ENCODE measurements at places on chromosomes 3 and 15.

DNA sequence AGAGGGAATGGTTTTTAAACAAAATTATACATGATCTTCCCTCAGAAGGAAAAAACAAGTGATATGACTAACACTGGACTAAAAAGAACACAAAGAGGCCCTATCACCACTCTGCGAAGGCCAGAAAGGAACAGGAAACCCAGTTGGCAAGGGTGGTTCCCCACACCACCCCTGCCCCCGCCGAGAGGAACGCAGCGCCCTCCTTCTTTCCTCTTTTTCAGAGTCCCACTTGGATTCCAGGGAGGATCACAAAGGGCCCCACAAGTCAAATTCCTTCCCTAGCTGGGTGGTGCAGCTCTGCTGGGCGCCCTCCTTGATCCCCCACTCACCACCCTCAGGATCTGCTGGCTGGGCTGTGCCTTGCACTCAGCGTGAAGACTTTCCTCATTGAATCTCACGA, 29.8 kb downstream of the PLA1A start:
- no peak for DNase-seq

- DNase-seq: no peak
Observed at GRCh38 chr3:177488740-177489139, 291.5 kb upstream of the TBL1XR1 start.

GRCh38 chr15:29081781-29082180, 187.8 kb downstream of the NSMCE3 start:
- no peak for DNase-seq

DNA sequence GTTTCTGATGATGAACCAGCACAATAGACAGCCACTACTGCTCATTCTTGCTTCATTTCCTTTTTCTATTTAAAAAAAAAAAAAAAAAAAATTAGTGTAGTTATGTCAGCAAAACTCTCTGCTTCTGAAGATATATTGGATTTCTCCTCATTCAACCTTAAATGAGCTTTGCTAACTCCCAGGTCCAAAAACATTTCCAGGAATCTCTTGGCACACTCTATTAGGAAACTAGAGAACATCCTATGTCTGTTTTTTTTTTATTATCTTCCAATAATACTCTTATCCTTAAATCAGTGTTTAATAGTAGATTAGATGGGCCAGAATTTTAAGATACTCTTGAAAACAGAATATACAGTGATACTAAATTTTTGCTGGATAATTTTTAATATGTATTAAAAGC, 398.0 kb downstream of the NAALADL2 start:
- DNase-seq: no peak

- no peak for DNase-seq
Observed at GRCh38 chr15:67828278-67828968, 3.1 kb downstream of the SKOR1 start.

- no peak for DNase-seq
Observed at GRCh38 chr3:69691860-69692259, 47.4 kb upstream of the MITF start.

DNA sequence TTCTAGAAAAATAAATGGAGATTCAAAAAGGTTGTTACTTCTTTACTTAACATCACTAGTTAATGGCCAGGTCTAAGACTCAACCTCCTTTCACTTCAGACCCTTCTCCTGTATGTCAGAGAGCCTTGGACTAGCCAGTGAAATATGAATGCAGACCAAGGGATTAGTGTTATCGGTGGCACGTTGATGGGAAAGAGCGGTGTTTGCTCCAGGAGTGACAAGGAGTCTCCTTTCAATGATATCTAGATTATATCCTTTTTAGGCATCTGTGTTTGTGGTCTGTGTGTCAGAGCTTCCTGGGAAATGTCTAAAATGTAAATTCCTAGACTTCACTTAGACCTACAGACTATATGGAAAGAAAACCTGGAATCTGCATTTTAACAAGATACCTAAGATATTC, 658.0 kb upstream of the KCNMB2 start:
- no peak for DNase-seq

DNA sequence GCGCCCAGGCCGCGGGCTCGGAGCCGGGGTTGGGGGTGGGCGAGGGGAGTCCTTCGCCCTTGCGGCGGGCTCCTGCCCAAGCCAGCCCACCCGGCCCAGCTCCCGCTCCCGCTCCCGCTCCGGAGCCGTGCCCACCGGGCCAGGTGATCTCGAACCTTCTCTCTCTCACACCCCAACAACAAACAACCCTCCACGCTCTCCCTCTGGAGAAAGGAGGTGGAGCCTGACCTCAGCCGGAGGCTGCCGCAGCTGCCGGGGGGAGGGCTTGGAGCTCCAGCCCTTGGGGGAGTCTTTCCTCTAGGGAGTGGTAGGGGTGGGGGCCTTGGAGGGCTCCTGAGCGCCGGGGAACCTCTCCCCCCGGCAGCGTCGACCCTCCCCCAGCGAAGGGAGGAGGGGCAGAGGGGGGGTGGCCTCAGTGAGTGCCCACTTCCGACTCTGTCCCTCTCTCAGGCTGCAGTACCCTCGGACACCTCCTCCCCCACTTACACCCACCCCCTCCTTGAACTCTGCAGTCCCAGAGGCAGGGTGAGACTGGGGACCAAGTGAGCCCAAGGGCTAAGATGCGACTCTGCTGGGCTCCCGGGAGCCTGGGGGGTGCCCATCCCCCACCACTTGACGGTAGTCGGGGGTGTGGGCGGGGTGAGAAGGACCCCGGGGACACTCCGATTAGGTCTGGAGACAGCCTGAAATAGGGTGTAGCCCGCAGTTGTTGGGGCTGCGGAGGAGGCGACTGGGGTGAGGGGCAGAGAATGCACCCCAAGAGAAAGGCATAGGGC, 4.4 kb upstream of the BAHD1 start:
- no peak for DNase-seq

GRCh38 chr15:58437531-58438105, 5.8 kb downstream of the LIPC start:
- DNase-seq: no peak

- no peak for DNase-seq
Observed at GRCh38 chr3:52095990-52096775, 39.8 kb upstream of the DUSP7 start.
